Epithelial cell of proximal tubule (primary cell): ENCODE measurements at places on chromosomes 7 and 10. TPM values are rescaled to one million over a fixed set of nuclear protein-coding genes. Genes with fewer than 3 reads are reported as not detected.

DNA sequence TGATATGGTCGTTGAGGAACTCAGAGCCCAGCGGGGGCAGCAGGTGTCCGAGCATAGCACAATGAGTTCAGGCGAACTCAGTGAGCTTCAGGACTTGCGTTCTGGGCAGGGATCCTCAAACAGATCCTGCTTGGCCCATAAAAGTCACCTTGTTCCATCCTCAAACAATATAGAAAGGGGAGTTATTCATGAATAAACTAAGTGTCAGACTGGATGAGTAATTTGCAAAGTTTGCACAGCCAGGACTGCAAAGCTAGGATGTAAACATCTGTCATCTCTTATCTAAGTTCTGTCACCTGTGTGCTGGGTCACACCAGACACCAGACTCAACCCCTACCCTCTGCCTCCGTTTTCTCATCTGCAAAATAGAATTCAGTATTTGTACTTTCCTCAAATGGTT is 58.0 kb upstream of the PFKP start:
- no peak for DNase-seq

GRCh38 chr10:116880716-116881482 is 31.6 kb downstream of the ENO4 start:
- no peak for DNase-seq

HOXA5 gene
- 20.1 and 47.6 TPM in 2 replicates for total RNA-seq

DNA sequence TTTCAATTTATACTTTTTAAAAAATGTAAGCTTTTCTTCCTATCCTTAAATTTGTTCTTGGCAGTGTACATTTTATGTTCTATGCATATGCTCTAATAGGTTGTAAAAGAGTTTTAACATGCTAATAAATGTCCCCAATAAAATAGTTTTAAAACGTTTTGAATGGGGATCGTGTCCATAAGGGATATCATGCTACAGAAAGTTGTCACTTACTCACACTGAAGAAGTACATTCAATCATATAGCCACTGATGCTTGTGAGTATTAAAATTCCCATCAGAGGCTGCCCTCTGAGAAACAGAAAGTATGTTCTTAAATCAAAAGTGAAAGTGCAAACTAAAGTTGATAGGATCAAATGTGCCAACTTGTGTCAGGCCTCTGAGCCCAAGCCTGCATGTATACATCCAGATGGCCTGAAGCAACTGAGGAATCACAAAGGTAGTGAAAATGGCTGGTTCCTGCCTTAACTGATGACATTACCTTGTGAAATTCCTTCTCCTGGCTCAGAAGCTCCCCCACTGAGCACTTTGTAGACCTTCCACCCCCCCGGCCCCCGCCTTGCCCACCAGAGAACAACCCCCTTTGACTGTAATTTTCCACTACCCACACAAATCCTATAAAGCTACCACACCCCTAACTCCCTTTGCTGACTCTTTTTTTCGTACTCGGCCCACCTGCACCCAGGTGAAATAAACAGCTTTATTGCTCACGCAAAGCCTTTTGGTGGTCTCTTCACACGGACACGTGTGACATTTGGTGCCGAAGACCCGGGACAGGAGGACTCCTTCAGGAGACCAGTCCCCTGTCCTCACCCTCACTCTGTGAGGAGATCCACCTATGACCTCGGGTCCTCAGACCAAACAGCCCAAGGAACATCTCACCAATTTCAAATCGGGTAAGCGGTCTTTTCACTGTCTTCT is 877 bp upstream of the NOD1 start:
- no peak for DNase-seq

DNA sequence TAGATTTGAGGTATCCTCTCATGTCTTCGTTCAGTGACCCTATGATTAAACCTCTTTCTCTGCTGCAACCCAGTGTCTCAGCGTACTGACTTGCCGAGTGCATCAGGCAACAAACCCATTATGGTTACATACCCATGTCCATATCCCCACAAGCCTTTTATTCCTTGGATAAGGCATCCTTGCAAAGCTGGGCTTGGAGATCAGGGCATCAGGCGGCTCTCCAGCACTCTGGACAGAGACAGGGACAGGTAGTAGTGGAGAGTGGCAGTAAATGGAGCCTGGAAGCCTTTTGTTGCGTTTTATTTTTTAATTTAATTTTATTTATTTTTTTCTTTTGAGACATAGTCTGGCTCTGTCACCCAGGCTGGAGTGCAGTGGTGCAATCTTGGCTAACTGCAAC is 32.0 kb upstream of the NPFFR1 start:
- DNase-seq, result no peak

DNA sequence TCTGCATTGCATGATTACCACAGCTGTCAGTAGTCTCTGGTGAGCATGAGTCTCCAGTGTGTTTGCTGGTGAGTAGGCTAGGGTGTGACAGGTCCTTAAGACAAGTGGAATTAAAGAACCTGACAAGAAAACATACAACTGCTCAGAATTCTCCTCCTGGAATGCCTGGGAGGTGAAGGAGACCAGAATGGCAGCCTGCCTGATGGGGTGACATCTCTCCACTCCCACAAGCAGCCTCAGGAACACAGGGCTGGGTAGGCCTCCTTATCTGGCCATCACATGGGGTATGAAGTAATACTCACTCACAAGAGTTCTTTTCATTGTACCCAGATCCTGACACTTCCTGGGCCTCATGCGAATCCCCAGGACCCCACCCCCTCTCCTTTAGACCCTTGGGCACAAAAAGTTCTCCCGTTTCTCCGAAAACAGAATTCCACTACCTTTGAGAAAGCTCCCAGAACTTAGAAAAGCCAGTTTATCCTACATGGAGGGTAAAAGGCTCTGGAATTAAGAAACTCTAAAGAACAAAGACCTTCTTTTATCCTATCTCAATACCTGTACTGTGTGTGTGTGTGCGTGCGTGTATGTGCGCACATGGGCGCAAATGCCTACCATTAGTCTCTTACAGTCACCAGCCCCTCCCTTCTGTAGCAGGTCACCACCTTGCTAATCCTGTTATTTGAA is 33.4 kb upstream of the C1GALT1 start:
- no peak for DNase-seq

PALD1 gene
- total RNA-seq, result 3.3 and 3.5 TPM in 2 replicates

DNA sequence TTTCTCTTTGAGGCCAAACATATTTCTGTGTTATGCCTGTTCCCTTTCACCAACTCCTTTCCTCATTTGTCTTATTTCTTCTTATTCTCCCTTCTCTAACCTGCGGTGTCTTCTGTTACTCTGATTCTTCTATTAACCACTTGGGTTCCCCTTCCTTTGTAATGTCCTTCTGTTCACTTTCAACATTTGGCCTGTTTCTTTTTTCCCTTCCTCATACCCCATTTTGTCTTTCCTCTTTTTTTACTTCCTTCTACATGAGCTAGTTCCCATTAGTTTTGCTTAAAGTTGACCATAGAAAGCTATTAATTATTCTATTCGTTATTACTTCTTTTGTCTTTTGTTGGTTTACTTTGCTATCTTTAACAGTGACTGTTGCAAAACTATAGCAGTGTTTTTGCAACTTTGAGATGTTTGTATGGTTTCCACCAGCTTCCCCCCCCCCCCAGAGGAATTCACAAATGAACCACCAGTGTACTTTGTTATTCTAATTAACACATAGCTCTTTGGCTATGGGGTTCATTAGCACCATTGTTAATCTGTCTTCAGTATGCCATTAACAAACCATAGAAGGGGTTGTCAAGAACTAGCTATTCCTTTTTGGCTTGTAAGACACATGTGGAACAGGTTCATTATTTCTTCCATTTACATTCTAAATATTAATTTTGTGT is 2.9 kb downstream of the LRGUK start:
- DNase-seq, result no peak

HMX2 gene
- total RNA-seq, result not detected in 2 replicates

- no peak for DNase-seq
Measured at GRCh38 chr7:78479348-78479747, 680.8 kb downstream of the PHTF2 start.

- DNase-seq, result peak; percentile 67
Measured at GRCh38 chr10:17989908-17990767, 38.4 kb downstream of the SLC39A12 start.

DNA sequence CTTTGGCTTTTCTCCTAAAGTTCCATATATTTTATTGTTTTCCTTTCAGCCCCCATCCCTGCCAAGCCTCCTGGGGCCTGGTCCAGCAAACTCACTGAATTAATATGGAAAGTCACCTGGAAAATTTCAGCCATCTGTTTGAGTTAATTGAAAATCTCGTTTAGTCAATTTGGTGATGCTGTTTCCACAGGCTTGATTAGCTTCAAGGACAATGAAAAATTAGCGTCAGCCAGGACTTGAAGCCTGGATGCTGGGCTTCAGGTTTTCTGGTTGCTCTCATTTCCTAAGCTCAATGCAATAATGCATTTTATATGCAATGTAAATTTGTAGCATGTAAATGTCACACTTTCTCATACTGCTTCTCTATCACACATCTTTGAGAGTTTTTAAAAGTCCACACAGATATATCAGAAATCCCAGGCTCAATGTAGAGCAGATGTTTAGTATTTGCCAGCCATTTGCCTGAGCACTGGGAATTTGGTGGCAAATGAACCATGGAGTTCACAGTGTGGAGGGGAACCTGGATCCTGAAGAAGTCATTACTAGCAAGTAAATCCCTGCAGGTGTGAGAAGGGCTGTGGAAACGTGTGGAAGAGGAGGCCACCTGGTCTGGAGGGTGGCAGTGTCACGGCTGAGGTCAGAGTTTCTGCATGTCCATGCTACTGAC is 228.5 kb downstream of the PAXIP1 start:
- DNase-seq, result no peak

- DNase-seq, result no peak
Measured at GRCh38 chr10:77405771-77406241, 231.8 kb downstream of the KCNMA1 start.

LBX1 gene
- total RNA-seq, result not detected in 2 replicates
